ENCODE measurements at places on chromosomes 12 and 14. TPM values are rescaled to one million over a fixed set of nuclear protein-coding genes. Genes with fewer than 3 reads are reported as not detected.

The SLC6A13 gene
- under 0.01 TPM for total RNA-seq

The NEDD1 gene
- total RNA-seq, result 23.4 TPM

The RASSF9 gene
- total RNA-seq, result not detected

The GNPTAB gene
- total RNA-seq, result 108 TPM

The METAP2 gene
- total RNA-seq, result 29.9 TPM

The CAPZA3 gene
- total RNA-seq, result not detected

The TMEM119 gene
- total RNA-seq, result 0.46 TPM

The GDF3 gene
- not detected for total RNA-seq

The NRIP2 gene
- total RNA-seq, result not detected

The KLHL33 gene
- total RNA-seq, result 0.34 TPM

The LMO3 gene
- total RNA-seq, result 3.3 TPM

The OR4E2 gene
- total RNA-seq, result not detected

The NGB gene
- total RNA-seq, result not detected

The IFT81 gene
- 16.7 TPM for total RNA-seq

The RPS29 gene
- total RNA-seq, result 2,035 TPM

The MIP gene
- not detected for total RNA-seq

The CELA1 gene
- total RNA-seq, result not detected

The TMEM179 gene
- not detected for total RNA-seq

The PZP gene
- total RNA-seq, result under 0.01 TPM

The MAPK1IP1L gene
- 53.5 TPM for total RNA-seq

The PIWIL1 gene
- total RNA-seq, result not detected

The CINP gene
- 49.2 TPM for total RNA-seq

The RPGRIP1 gene
- total RNA-seq, result not detected

The CDK17 gene
- total RNA-seq, result 65.0 TPM

The PLCZ1 gene
- not detected for total RNA-seq

The KRT7 gene
- total RNA-seq, result 1.00 TPM

The PLEKHH1 gene
- 48.9 TPM for total RNA-seq

The KSR2 gene
- not detected for total RNA-seq

The TAS2R13 gene
- 1.7 TPM for total RNA-seq

The TNS2 gene
- 10.0 TPM for total RNA-seq

The CD69 gene
- not detected for total RNA-seq

The CD27 gene
- total RNA-seq, result not detected

The GPR68 gene
- 0.33 TPM for total RNA-seq

The BEST3 gene
- not detected for total RNA-seq

The GLIPR1L1 gene
- total RNA-seq, result not detected

The GMPR2 gene
- 57.1 TPM for total RNA-seq

The RARG gene
- 34.9 TPM for total RNA-seq

The NRL gene
- 0.93 TPM for total RNA-seq

The MYBPC1 gene
- total RNA-seq, result not detected

All from melanocyte of skin (primary cell).